ELR (cell line): ENCODE measurements at places on chromosomes 1 and 21.

DNA sequence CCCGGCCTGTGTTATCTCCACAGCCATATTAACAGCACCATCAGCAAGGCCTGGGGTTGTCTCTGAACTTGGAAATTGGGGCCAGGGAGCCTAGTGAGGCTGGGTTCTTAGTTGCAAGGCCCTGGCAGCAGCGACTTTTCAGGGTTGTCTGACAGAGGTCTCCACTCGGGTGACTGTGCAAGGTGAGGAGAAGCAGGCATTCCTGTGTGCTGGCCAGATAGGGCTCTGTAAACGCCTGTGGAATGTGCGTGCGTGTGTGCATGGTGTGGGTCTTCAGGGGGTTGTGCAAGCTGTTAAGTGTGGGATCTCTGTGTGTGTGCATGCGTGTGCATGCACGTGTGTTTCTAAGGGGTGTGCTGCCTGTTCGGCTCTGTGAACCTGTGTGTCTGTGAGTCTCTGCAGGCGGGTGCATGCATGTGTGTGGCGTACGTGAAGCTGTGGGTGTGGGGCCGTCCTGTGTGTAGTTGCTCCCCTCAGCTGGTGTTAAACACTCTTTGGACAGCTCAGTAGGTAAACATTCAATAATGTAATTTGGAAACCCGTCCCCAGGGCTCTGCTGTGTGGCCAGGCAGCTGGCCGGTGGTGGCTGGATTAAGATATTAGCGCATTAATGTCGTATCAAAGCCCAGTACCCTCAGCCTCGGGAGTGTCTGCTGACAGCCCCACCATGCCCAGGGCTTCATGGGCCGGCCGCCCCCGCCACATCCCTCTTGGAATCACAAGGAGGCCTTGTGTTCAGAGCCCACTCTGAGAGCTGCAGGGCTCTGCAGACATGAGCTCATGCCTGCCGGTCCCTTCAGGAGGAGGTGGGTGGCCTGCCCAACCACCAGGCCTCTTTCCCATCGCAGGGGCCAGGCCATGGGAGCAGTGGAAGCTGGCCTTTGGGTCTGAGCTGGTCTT is 189.9 kb downstream of the FOXD2 start:
- DNase-seq = no peak

DNA sequence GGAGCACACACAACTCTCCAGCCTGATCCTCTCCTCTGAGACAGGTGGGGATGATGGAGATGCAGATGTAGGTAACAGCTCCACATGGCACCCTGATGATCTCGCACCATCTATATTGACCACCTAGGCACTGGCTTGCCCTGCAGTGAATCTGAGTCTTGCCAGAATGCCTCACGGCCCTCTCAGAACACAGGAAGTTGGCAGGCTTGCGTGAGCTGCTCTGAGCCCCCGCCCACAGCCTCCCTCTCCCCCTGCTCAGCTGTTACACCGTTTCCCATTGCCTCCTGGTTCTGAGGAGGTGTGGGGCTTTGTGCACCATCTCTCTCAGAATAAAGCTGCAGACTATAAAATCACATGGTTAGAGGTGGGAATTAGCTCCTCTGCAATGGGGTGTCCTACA is 48.0 kb downstream of the URB2 start:
- no peak for DNase-seq

- no peak for DNase-seq
These were observed 17.0 kb upstream of the CD1C start for GRCh38 chr1:158272681-158273080.

DNA sequence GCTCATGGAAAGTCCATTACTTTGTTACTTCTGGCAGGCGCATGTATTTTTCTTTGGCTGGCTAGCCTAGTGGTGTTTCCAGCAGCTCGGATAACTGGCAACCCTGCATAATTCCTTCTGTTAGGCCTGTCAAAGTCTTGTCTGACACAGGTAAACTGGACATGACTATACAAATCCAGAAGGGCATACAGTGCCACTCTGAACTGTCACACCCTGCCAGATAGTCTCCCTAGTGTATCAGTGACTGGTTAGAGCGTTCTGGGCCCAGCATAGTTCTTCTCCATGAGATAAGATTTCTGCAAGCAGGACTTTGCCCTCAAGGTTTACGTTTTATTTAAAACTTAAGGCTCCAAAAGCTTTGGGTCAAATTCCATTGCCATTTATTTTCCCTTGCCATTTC is 177.7 kb upstream of the GORAB start:
- DNase-seq = no peak

DNA sequence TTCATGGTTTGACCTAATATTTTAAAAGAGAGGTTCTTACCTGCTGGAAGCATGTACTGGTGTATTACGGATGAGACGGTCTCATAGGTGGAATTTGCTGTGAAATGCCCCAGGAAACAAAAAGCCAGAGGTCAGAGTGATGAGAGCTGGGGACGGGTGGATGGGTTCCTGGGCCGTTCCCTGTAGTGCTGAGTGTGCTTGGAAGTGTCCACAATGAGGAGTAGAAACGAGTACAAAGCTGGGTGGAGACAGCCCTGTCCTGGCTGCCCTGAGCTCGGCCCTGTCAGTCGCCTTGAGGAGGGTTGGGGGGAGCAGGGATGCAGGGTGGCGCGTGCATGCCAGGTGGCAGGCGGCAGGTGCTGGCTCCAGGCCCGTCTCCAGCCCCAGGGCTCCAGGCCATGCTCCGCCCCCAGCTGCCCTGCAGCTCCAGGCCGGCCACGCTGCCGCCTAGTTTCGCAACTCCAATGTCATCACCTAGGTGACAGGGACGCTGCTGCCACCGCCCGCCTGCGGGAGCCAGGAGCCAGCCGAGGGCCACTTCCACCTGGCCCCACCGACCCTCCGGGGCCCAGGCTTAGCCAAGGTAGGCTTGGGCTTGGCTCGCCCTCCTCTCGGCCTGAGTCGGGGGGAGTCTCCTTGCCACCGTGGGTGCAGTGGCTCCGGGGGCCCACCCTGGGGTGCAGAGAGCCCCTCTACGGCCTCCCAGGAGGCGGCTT is 16.4 kb downstream of the TP73 start:
- DNase-seq = no peak

GRCh38 chr1:19010995-19011844 is 54.7 kb upstream of the IFFO2 start:
- peak; percentile 99 for DNase-seq

GRCh38 chr1:93255222-93256079 is 74.9 kb downstream of the CCDC18 start:
- peak; percentile 87 for DNase-seq

GRCh38 chr1:40344597-40344996 is 27.5 kb upstream of the COL9A2 start:
- peak; percentile 46 for DNase-seq

- DNase-seq = no peak
These were observed 331.4 kb downstream of the VAV3 start for GRCh38 chr1:107633596-107633995.

- DNase-seq = peak; percentile 6
These were observed 40.2 kb upstream of the SIPA1L2 start for GRCh38 chr1:232669981-232670747.

DNA sequence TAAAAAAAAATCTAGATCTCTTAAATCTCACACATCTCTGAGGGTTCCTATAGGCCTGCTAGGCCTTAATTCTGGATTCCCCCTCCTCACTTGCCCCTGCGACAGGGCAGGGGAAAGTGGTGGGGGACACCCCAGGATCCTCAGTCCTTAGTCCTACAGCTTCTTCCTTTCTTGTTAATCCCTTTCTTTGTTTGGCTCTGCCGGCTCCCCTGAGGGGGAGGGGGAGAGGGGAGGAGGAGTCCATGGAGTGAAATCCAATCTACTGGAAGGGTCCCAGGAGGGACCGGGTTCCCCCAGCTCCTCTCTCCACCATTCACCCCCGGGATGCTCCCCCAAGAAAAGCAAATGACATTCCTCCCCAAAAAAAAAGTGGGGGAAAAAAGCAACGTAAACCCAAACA is 8.5 kb downstream of the MEX3A start:
- no peak for DNase-seq

GRCh38 chr21:21412096-21412495 is 413.9 kb downstream of the NCAM2 start:
- no peak for DNase-seq
